Activated CD8-positive, alpha-beta memory T cell treated with anti-CD3 and anti-CD28 coated beads, Interleukin-2, amount 50 U/mL, for 48 hours (primary cell): ENCODE measurements at places on chromosomes 16 and 17.

GRCh38 chr17:73290399-73291259 is 21.2 kb downstream of the CDC42EP4 start:
- no peak for DNase-seq

DNA sequence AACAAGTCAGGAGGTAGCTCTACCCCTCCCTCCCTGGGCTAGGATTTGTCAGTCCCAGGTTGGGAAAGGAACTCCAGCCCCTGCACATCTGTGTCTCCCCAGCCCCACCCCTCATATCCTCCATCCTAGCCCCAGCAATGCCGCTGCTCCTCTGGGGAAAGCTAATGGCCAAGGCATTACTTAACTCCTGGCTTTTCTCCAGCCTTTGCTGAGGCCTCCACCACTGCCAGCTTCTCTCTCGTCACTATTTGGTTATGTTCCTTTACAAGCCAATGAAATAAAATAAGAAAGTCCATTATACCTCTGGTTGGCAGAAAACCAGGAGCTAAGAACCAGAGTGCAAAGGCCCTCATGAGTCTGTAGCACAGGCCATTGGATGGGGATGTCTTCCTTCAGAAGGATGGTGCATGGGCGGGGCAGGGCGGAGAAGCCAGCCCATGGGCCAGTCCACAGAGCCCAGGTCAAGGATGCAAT is 171.0 kb downstream of the CCDC182 start:
- no peak for DNase-seq

DNA sequence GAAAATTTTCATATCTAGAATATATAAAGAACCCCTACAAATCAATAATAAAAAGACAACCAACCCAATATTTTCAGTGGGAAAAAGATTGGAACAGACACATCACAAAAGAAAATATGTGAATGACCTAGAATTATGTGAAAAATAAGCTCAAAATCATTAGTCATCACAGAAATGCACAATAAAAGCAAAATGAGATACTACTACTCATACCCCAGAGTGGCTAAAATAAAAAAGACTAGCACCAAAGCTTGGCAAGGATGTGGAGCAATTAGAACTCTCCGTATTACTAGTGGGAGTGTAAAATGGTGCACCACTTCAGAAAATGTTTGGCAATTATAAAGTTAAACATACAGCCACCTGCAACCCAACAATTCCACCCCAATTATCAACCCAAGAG is 48.0 kb upstream of the CDH5 start:
- no peak for DNase-seq

GRCh38 chr16:47956916-47957315 is 198.9 kb downstream of the ABCC12 start:
- DNase-seq, result no peak

- DNase-seq, result no peak
Observed at GRCh38 chr17:72452286-72453173, 331.7 kb downstream of the SOX9 start.

GRCh38 chr16:71460236-71460635 is 1.8 kb downstream of the ZNF23 start:
- DNase-seq, result no peak
